Stimulated activated CD4-positive, alpha-beta T cell treated with anti-CD3 and anti-CD28 coated beads, TNF-alpha, amount 100 ng/mL, for 4 hours (primary cell): ENCODE measurements at places on chromosomes 7 and 10.
A peak's percentile ranks its signal among the peaks of the same experiment; 100 is the strongest.

GRCh38 chr10:46992803-46993561, 81.8 kb downstream of the PTPN20 start:
- no peak for DNase-seq

GRCh38 chr10:28155726-28156125, 147.1 kb downstream of the MPP7 start:
- no peak for DNase-seq

DNA sequence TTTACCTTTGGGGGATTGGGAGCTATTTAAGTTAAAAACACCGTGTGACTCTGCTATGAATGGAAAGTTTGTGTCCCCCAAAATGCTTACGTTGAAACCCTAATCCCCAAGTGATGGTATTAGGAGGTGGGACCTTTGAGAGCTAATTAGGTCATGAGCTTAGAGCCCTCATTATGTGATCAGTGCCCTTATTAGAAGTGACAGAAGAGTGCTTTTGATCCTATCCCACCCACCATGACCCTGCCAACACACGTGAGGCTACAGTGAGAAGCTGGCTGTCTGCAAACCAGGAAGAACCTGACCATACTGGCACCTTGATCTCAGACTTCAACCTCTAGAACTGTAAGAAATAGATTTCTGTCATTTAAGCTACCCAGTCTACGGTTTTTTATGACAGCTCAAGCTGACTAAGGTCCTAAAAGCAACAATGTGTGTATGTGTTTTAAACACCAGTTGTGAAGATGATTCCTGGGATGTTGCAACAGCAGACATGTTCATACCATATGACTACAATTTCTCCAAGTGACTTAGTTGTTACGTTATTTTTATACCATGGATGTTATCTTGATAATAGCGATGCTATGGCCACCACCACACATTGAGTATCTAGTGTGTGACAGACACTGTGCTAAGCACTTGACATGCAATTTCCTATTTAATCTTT, 124.4 kb downstream of the PIP4K2A start:
- DNase-seq, result no peak

DNA sequence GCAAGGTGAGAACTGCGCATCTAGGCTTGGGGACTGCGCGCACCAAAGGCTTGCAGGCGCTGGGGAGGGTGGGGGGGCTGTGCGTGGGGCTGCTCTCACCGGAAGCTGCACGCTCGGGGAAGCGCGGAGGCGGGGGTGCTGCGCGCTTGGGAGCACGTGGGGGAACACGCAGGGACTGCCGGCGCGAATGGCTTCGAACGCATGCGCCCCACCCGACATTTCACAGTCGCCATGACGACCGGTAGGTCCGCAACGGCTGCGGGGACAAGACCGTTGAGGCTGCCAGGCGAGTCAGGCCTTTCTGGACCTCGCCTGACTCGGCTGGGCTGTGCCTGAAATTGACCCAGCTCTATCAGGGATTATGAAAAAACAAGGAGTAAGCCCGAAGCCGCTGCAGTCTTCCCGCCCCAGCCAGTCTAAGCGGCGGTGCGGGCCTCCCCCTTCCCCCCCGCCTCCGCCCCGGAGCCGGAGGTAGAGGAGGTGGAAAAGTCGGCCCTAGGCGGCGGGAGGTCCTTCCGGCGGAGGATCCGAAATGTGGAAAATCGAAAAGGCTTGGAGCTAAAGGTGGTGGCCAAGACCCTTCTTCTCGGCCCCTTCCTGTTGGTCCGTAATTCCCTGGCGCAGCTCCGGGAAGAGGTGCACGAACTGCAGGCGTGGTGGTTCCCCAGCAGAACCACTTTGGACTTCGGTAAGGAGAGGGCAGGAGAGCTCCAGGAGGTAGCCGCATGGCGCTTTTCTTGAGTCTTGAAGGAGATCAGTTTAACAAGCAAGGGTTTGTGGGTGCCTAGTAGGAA, 34.9 kb upstream of the STEAP1 start:
- DNase-seq, result peak; percentile 33

DNA sequence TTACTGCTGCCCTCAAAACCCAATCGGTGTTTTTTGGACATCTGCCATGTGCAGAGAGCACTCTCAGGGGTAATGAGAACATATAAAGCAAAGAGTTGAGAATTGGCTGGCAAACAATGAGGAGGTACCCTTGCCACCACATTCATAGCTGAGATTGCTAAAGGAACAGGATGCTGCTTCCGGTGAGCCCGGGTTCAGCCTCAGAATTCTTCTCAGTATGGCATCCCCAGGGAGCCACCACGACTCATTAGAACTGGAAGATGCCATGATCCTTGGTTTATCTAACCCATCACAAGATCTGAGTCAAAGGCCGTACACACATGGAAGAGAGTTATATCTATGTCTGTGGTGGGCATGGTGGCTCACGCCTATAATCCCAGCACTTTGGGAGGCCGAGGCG, 174.4 kb downstream of the ARID5B start:
- no peak for DNase-seq

GRCh38 chr10:61761825-61762217, 99.1 kb downstream of the CABCOCO1 start:
- no peak for DNase-seq

DNA sequence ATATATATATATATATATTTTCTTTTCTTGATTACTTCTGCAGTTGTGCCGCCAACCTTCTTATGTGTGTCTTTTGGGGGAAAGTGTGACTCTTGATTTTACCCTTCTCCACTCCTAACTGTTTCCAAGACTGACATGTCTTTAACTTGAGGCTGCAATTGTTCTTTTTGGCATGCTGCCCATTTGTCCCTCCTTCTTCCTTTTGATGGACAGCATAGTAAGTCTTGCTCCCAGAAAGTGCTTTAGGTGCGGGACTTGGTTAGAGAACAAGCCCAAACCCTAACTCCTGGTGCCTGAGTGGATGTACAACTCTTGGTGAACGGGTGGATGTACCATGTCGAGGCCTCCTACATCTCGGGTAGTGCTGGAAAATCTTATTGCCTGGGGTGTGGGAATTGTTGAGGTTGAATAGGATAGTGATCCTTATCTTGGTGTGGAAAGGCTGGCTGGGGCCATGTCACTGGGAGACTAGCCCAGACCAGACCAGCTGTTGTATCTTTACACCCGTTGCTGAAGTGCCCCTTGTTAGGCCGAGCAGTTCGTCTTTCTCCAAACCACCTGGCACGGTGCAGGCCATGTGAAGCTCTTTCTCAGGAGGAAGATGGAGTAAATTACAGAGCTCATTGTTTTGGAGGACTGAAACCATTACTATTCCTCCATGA, 16.3 kb downstream of the TCF7L2 start:
- DNase-seq, result no peak

DNA sequence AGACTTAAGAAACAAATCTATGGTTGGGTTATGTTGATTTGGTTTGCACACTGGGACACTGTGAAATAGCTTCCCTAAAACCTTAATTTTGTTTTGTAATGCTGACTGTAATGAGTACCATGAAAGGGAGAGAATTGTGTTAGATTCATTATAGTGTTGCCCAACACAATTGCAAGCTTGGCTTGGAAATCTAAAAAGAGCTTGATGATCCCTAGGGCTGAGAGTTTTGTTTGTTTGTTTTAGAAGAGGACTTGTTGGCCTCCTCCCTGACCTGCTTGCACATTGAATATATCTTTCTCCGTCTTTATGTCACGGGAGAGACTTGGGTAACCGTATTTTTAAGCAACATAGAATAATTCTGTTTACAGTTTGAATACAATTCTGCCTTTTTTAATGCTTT, 410.1 kb downstream of the ARL4A start:
- DNase-seq, result no peak

DNA sequence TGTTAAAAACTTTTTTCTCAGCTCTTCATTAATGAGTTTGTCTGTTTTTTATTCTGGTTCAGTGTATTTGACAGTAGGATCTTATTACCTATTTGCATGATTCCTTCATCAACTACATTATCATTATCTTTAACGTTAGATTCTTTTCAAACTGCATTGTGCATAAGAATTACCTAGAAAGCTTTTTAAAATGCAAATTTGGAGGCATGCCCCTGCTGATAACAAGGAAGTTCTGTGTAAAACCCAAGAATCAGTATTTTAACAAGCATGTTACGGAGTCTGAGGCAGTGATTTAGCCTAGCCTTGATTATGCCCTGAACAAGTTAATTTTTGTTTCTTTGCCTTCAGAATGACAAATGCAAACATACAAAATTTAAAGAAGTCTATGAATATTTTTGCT, 14.2 kb downstream of the AHR start:
- no peak for DNase-seq

DNA sequence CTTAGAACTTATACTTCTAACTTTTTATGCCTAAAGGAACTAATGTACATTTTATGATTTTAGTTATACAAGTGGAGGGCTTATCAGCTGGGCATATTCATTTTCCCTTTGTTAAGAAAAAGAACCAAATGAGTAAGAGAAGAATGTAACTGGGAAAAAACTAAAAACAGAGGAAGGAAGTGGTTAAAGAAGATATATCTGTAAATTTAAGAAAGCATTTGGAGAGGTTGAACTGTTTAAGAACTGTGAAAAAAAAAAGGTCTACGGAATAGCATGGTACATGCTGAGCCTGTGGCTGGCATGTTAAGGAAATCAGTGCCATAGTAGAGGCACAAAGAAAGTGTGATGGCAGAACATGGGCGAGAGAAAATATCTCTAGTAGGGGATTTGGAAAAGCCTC, 6.2 kb downstream of the MDFIC start:
- DNase-seq, result no peak

GRCh38 chr7:128163473-128163872, 77.6 kb upstream of the LEP start:
- no peak for DNase-seq

DNA sequence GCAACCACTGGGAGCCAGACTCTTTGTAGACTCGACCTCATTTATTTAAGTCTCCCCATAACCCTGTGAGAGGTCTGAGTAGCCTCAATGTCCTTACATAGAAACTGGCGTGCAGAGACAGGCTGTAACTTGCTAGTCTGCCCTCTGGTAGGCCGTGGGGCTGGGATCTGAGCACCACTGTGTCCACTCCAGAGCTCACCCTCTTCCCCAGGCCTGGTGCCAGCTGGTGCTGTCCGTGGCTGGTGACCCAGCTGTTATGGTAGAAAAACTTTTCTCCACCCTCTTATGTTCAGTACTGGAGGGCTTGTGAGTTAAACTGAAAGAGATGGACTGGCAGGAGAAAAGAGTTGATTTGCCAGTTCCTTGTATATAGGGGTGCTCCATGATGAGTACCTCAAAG, 41.9 kb downstream of the ADAMTS14 start:
- no peak for DNase-seq

GRCh38 chr7:149715476-149715875, 57.9 kb downstream of the ZNF467 start:
- DNase-seq, result no peak

GRCh38 chr7:920351-921070, 34.0 kb downstream of the ADAP1 start:
- no peak for DNase-seq

- DNase-seq, result no peak
Measured at GRCh38 chr10:97760461-97761257, 11.1 kb downstream of the SFRP5 start.

DNA sequence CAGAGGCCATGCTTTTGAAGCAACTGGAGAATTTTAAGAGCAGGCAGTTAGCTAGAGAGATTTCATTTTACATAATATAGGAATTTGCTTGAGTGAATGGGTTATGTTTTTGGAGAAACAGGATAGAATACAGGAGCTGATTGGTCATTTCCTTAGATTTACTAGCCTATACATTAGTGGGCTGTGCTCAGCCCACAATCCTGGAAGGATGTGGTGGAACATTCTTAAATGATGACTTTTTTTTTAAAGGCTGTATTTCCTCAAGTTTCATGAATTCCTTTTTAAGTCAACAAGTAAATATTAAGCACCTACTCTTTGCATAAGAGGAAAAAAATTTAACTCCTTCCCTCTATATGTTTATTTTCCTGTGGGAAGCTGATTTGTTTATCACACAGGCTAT, 314.4 kb upstream of the BMPER start:
- DNase-seq, result no peak

DNA sequence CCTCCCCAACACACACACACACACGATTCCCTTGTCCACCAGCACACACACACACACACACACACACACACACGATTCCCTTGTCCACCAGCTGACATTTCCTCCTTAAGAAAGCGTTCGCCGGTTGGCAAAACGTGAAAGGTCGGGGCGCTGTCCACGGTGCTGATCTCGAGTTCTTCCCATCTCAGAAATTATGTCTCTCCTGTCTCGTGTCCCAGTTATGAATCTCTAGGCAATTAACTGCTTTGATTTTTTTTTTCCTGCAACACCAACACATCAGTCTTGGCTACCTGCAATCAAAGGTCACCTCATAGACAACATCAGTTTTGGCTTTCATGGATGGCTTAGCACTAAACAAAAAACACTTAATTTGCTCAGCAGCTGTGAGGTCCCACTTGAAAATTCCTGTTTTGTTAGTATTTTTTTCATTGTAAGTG, 1.9 kb downstream of the INA start:
- peak; percentile 3 for DNase-seq

DNA sequence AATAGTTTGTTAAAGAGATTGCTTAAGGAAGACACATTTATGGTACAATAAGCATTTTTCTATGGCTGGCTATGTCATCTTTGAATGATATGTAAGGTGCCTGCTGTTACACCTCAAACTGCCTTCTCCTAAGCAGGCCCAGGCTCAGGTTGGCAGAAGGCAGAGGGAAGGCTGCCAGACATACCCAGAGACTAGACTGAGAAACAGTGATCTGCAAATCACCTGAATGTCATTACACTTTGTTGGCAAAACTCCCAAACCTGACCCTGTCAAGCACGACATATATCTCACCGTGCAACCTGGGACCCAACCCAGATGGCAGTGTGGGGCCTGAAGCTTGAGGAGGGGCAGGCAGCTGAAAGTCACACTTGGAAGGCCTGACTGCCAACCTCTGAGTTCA, 136.6 kb upstream of the TARP start:
- DNase-seq, result no peak

DNA sequence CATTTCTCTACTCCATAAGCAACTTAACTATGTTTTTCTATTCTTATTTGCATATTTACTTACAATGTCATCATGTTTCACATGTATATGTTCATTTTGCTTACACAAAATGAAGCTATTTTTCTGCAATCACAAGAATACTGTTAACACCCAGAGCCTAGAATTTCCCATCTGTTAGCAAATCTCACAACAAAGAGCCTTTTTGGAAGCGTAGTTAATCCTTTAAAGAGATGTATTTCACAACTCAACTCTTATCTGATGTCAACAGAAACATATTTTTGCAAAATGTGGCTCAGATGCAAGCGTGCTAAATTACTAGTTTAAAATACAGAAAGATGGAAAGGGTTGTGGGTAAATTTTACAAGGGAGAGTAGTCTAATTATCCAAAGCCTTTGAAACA, 110.6 kb upstream of the COL1A2 start:
- DNase-seq, result no peak
